ENCODE measurements at places on chromosomes 7 and 10.

DNA sequence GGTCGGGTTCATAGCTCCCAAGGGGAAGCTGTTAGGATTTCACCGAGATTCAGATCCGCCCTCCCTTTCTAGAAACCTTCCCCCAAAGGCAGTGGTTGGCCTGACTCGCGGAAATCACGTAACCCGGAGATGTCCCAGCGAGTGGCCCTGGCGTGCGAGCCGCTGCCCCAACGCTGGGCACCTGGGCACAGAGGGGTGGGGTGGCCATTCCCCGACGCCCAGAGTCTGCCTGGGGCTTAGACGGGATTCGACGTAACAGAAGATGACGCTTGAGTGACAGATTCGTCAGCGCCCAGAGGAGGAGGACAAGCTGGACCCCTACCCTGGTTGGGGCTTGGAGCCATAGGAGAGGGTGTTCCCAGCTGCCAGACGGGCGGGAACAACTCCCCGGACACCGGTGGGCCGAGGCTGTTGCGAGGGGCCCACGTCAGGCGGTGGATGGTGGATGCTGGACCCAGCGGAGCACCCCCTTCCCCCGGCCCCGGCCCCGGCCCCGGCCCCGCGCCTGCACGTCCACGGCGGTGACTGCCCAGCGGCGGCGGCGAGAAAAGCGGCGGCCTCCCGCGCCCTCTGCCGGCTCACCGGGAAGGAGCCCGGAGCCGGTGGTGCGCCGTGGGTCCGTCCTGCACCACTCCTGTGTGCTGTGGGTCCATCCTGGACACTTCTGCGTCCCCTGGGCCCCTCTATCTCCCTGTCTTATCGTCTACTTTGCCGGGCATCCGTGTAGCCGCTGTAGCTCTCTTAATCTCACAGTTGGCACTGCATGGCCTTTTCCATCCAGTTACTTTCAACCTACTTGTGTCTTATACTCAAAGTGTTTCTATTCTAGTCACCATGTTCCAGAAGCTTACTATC, 35.4 kb upstream of the KNDC1 start:
- DNase-seq = peak; percentile 39

GRCh38 chr10:5283305-5284158, 81.2 kb upstream of the UCN3 start:
- DNase-seq = peak; percentile 82

- no peak for DNase-seq
Measured at GRCh38 chr10:29751684-29752083, 116.9 kb upstream of the SVIL start.

GRCh38 chr10:43340619-43341018, 30.8 kb upstream of the FXYD4 start:
- peak; percentile 74 for DNase-seq

GRCh38 chr7:1012004-1012715, 29.2 kb downstream of the CYP2W1 start:
- no peak for DNase-seq

DNA sequence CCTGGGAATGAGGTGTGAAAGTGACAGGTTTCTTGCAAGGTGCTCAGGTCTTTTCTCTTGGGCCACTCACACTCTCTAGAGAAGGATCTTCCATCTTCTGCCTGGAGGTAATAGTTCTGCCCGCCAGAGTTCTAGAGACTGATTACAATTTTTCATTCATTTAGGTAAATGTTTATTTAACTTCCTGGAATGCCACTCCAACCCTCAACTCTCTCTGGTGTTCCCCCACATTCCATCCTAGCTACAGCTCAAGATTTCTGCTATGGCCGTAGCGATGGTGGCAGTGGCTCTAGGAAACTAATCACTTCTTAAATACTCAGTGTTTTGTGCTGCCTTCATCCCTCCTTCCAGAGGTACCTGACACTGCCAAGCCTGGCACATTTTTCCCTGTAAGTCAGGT, 174.6 kb downstream of the WDR11 start:
- no peak for DNase-seq

DNA sequence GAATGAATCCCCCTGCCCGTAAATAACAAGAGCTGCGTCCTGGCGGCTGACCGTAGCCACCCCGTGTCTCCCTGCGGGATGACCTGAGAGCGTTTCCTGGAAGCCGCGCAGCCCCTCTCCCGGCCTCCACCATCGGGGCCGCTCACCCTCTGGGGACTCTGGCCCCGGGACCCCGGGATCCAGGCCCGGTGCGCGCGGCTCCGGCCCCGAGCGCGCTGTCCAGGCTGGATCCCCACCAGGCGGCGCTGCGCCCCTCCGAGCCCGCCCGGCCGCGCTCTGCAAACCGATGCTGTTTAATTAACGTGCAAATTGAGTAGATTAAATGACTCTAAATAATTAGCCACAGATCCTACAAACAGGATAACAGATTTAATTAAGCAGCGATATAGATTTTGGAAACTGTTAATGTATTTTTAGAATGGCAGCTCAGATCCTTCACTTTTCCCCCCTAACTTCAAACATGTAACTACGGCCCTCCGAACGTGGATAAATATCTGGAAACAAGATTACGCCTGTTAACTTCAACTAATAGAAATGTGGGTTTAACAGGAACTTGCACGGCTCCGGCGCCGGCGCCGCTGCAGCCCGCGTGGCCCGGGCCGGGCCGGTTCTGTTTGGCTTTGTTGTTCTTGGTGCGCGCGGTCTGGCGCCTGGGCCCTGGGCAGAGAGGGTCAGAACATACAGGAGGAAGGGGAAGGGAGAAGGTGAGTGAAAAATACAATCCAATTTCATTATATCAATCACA, 7.1 kb upstream of the UNCX start:
- DNase-seq = no peak

DNA sequence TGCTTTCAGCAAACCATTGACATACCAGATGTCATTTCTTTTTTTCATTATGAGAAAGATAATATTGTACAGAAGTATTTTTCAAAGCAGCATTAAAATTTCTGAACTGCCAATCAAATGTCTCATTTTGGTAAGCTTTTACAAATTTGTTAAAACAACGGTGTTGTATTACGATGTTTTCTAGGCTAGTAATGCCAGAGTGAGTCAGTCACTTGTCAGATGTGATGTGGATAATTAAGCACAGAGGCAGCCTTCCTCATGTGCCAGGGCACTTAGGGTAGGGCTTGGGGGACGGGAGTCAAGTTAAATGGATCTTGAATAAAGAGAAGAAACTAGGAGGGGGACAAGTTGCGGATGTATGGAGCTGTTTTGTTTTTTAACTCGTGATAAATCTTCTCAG, 10.1 kb downstream of the PSTK start:
- no peak for DNase-seq

- DNase-seq = no peak
Measured at GRCh38 chr7:28799619-28800018, 158.5 kb downstream of the TRIL start.

GRCh38 chr7:135160098-135160857, 10.2 kb downstream of the CYREN start:
- DNase-seq = peak; percentile 60

DNA sequence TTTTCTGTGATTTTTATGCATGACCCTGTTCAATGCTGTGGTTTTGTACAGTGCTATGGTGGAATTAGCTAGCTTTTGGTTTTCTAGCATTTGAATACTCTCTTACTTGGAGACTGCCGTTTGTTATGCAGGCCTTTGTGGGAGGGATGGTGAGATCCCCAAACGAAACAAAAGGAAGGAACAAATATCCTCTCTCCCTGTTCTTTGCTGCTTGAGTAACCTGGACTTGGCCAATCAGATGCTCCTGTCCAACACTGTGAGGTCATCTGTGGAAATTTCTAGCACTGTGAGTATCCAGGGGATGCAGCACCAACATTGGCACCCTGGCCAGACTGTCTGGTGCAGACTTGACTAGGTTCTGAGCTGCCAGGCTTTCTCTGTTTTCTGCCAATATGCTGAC, 314.4 kb downstream of the ANKRD30A start:
- no peak for DNase-seq

GRCh38 chr7:57400531-57401155, 49.3 kb upstream of the ZNF716 start:
- DNase-seq = no peak

GRCh38 chr10:99519690-99520039, 13.1 kb upstream of the NKX2-3 start:
- no peak for DNase-seq

- no peak for DNase-seq
Measured at GRCh38 chr7:103719070-103719469, 270.4 kb downstream of the RELN start.

GRCh38 chr10:6141296-6142151, 52.7 kb downstream of the RBM17 start:
- no peak for DNase-seq

DNA sequence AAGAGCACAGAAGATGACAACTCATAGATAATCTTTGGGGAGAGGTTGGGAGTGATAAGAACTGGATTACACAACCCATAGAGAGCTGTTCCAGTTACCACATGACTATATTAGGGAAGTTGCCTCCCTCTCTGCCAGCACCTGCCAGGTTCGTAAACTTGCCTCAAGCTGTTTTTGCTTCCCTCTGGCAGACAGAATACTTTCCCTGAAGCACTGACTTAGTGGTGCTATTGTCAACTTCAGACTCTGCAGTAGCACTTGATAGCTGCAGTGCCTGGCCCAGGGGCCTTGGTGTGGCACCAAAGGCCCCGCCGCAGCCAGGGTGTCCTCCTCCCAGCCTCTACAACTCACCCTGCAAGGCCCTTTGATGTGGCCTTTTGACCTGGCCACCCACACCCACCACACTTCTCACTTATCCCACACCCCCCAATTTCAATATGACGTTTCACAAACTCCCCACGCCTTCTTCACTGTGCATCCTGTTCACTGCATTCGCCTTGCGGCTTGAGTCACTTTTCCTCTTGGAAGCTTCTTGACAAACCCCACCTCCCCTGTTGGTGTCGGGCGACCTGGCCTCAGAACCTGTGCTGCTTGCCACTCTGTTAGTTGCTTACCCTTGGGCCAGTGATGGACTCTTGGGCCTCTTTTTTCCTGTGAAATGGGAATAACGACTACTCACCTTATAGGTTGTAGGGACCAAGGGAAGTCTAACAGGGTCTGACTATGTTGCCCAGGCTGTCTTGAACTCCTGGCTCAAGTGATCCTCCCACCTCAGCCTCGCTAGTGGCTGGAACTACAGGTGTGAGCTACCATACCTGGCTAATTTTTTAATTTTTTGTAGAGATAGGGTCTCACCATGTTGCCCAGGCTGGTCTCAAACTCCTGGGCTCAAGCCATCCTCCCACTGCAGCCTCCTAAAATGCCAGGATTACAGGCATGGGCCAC, 50.2 kb upstream of the PODXL start:
- no peak for DNase-seq

DNA sequence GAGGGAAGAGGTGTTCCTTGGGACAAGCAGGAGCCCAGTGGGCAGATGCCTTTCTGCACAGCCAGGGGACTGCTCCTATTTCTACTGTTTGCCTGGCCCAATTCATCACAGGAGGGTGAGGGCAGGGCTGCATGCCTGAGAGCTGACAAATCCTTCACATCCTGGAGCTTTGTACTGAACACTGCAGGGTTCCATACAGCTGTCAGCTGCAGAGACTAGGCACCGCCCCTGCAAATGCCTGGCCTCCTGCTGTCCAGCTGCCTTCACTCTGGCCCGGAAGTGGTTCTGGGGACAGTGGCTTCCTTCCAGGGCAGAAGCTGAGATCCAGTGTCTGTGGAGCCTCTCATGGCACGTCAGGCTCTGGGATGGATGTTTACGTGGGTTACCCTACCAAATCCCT, 470.7 kb downstream of the DNAJB6 start:
- DNase-seq = no peak

All from DMS53 (cell line).